Left renal pelvis (tissue), 4 donors: ENCODE measurements at places on chromosomes 2 and 18. TPM values are rescaled to one million over a fixed set of nuclear protein-coding genes. Genes with fewer than 3 reads are reported as not detected.

Gene NUP35
- 24.2 TPM for polyA plus RNA-seq

Gene CYP27C1
- 8.6 TPM for polyA plus RNA-seq

Gene KCNG3
- polyA plus RNA-seq, result 2.3 TPM

Gene FSHR
- polyA plus RNA-seq, result not detected

Gene ANKRD30B
- polyA plus RNA-seq, result not detected

Gene GPR45
- polyA plus RNA-seq, result not detected

Gene CGREF1
- 5.1 TPM for polyA plus RNA-seq

Gene GKN1
- polyA plus RNA-seq, result not detected

Gene APCDD1
- 105 TPM for polyA plus RNA-seq

DNA sequence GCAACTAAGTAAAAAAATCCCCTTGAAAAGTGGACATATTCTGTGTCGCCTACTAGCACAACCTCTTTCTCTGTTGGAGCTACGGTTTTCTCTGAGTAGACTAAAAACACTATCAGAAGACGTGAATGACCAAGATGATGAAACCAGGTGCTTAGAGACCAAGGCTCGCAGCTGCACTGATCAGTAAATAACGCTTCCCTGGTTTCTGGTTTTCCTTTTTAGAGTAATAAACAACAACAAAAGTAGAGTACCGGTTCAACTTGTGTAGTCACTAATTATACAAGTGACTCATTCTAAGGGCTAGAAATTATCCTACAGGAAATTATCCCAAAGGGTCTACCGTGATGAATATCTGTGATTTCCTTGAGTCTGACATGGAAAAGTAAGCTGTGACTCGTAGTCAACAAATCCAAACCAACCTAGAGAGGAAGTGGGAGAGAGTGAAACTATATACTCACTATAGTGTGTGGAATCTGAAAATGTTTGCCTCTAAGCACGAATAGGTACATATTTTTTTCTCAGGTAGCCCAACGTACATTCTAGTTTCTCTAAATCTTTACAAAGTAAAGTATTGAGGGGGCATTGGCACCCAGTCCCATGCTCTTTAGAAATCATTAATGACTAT is 17.8 kb downstream of the RASGRP3 start:
- DNase-seq, result no peak

GRCh38 chr18:66473882-66474281 is 130.0 kb downstream of the CDH19 start:
- no peak for DNase-seq

- peak; percentile 24 for DNase-seq
Observed at GRCh38 chr18:5197032-5197434, at the start of gene AKAIN1. Gene AKAIN1 (minus strand): TSS chr18:5197257. CDS start chr18:5197053, 204 bp downstream.

- no peak for DNase-seq
Observed at GRCh38 chr2:47174733-47175361, 19.7 kb upstream of the STPG4 start.

DNA sequence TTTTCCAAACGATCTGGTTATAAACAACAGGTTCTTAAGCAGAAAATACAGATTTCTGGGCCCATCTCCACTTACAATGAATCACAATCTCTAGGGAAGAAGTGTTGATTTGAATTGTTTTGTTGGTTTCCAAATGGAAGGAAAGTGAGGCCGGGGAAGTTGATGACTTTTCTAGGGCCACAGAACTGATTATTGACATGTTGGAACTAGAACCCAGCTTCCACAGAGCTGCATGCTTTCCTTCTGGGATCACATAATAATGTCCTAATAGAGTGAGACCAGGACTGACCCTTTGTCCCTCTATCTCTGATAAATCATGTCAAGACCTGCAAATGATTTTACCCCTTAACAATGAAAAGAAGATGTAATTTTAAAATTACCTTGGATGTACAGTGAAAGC is 332.2 kb downstream of the OSR1 start:
- DNase-seq, result no peak

DNA sequence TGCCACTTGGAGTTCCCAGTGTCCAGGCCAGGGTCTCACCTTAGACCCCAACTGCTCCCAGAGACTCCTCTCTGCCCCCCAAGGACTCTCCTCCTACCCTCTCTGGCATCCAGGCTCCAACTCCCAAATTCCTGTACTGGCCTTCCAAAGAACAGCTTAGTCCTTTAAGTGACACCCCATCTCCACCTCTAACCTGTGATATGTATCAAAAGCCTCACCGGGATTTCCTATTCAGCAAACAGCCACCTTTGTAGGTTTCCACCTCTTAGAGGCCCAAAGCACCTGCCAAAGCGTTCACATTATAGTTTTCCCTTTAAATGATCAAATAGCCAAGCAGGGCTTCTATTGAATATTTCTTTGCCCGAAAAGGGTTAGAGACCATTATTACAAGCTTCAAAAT is 2.7 kb upstream of the COPS8 start:
- DNase-seq, result no peak

GRCh38 chr2:180966378-180966777 is 14.0 kb upstream of the UBE2E3 start:
- DNase-seq, result no peak

- no peak for DNase-seq
Observed at GRCh38 chr2:236127010-236127409, 41.2 kb downstream of the GBX2 start.
